WERI-Rb-1 (cell line): ENCODE measurements at places on chromosomes 2 and 18.

DNA sequence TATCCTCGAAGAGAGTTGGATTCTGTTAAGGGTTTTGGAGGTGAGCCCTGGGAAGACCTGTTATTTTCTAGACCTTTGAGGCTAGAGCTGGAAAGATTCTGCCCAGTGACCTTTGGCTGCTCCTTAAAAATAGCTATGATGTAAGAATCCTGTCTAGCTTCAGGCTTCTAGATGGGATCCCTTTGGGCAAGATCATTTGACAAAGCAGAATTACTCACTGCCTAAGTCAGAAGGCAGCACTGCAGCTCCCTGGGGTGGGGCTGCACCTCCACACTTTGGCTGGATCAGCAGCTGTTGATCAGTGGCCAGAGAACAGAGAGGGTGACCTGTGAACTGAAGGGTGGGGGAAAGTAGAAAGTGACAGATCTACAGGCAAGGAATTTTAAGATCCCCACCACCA lies 103.8 kb downstream of the ASAP2 start:
- no peak for DNase-seq

- peak; percentile 69 for DNase-seq
Measured at GRCh38 chr2:37415128-37415820, 70.8 kb downstream of the QPCT start.

DNA sequence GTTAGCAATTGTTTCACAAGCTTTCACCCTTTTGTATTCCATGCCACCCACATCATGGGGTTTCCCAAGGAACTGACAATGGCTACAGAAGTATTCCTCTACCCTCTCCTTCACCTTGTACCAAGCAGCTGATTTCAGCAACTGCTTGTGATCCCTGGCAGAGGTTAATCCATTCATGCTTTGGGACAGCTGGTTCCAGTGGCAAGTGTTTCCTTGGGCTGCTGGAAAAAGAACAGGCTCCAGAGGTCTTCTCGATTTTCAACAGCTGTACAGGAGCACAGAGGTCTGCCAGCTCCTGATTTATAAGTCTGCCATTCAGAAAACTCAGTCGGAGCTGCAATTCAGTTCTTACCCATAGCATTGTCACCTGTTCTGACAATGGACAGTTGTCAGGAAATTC lies 239.2 kb upstream of the CWC22 start:
- no peak for DNase-seq

GRCh38 chr2:119464981-119465380 lies 33.3 kb downstream of the TMEM37 start:
- no peak for DNase-seq

GRCh38 chr18:3713708-3714107 lies 263.7 kb downstream of the TGIF1 start:
- no peak for DNase-seq

DNA sequence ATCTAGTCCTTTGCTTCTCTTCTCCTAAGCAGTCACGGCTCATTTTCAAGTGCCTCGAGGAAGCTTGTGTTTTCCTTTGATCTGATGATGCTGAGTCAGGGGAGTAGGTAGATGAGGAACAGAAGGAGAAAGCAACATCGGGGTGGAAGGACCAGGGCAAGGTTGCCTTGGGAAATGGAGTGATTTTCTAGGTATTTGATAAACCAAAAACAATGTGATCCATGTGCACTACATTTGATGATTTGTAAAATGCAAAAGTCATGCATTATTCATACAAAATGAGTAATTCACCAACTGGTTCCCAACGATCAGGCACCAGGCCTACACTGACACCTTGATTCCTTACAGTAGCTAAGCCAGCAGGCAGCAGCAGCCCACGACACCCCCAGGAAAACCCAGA lies 205.3 kb downstream of the ANAPC1 start:
- no peak for DNase-seq

DNA sequence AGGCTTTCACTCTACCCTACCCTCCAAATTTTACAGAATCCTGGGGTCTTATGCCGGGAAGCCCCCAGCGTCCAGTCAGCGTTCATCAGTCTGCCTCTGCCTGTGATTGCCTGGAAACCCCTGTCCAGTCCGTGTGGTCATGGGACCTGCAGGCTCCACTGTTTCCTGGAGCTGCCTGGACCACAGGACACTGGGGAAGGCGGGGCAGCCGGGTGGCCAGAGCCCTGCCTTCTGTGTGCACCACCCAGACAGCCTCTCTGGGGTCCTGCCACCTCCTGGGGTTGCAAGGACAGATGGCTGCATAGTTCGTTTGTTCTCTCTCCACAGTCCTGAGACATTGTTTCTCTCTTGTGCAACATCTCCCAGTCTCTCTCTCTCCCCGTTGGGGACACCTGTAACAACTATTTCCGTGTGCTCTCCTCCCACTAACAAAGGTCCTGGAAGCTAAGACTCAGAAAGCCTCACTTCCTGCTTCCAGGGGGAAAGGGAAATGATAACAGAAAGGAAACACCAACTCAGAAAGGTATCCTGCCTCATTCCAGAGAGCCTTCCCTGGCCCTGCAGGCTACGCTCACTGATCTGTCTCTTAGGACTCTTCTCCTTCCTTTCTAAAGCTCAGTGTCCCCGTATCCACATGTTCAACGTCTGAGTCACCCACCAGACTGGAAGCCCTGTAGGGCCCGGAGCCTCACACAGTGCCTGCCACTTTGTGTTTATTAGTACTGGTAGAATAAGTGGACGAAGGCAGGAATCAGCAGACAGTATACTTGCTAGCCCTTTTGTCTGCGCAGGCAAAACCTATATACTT lies 192.8 kb upstream of the RAB12 start:
- DNase-seq = no peak

DNA sequence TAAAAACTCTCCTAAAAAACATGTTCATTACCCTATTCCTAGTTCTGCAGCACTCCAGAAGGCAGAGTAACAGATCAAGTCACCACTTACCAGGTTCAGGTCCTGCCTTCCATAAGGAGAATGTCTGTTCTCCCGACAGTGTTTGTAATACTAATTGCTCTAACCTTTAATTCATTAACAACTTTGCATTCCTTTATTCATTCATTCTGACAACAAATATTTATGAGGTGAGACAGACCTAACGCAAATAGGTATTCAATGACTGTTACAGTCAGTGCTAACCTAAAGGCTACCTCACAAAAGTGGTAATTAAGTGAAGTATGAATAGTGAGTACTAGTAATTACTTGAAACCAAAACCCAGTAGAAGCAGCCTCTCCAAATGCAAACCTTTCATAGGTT lies 224.0 kb downstream of the AFF3 start:
- no peak for DNase-seq

GRCh38 chr2:141927536-141927935 lies 203.3 kb downstream of the LRP1B start:
- DNase-seq = no peak

- no peak for DNase-seq
Measured at GRCh38 chr2:210268281-210268680, 43.0 kb upstream of the ACADL start.

- no peak for DNase-seq
Measured at GRCh38 chr2:151302404-151302803, 12.9 kb upstream of the NMI start.

- DNase-seq = no peak
Measured at GRCh38 chr2:185347445-185347844, 391.2 kb upstream of the FSIP2 start.

- no peak for DNase-seq
Measured at GRCh38 chr2:239939736-239940483, 85.2 kb downstream of the NDUFA10 start.

DNA sequence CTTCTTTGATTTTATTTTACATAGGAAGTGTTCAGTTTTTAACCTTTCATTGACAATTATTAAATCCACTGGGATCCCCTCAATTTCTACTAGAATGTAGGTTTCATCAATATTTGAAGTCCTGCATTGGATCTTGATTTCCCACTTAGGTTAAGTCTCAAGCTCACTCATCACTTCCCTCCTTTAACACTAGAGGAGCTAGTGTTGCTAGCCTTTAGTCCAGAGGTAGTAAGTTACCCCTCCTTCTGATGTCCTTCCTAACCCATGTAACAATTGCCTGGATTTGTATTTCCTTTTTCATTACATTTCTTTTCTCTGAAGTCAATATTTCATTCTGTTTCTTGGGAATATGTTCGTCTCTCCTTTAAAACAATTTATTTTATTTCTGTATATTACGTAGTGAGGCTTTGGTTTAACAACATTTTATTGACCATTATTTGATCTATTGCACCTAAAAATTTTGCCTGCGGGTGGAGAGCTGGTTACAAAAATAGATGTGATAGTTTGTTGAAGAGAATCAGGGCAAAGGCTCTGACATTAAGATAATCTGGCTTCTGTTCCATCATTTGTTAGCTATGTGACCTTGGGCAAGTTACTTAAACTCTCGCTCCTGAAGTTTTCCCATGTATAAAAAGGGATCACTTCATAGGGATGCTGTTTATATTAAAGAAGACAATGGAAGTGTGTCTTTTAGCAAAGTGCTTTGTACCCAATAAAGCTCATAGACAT lies 833.0 kb downstream of the SLC4A3 start:
- no peak for DNase-seq

DNA sequence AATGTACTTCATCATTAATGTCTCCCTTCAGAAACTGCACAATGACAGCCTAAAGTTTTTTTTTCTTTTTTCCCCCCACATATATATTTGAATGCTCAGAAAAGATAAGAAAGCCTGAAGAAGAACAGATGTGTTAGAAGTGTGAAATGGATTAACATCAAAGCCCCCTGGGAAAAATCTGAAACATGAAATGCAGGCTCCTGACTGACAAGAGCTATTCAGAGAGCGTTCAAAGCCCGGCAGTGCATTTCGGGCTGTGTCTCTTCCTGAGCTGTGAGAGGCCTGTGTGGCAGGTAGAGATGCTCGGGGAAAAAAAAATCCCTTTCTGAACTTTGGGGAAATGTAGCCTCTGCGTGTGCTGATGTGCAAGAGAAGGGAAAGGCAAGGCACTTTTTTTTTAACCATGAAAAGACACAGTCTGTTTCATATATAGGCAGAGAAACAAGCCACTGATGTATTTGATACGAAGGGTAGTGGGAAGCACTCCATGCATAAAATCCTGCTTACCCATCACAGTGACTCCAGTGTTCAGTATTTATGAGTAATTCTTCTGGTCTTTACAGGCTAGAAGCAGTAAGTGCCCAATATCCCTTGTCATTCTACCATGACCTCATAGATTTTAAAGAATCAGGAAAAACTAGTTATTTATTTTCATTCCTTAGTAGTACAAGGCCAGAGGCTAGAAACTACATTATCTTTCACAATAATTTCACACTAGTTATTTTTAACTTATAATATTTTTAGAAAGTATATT lies 1574.2 kb upstream of the PIK3C3 start:
- no peak for DNase-seq

DNA sequence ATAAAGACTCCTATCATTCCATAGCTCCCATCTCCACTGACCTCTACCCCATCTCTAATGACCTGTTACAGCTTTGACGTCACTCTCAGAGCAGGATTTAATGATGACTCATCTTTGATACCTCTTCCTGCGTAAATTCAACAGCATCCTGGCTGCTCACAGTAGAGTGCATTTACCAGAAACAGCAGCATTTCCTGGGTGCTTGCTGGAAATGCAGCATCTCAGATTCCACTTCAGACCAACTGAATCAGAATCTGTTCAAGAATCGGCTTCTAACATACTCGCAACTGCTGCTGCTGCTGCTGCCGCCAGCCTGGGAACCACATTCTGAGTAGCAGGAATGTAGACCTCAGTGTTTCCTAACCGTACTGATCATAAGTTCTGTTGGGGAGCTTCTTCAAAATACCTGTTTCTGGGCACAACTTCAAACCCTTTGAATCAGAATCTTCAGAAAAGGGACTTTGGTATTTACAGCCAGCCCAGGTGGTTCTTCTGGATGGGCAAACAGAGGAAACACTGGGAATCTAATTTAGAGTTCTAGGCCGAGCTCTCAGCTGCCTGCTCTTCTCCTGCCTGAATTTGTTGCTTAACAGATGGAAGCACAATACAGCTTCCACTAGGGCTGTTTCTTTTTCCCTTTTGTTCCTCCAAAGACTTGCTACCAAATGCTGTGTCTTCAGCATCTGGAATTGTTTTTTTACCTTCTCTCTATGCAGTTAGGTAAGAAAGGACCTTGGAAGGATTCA lies 241.4 kb downstream of the NCKAP5 start:
- DNase-seq = no peak

GRCh38 chr2:191666732-191667131 lies 11.2 kb upstream of the NABP1 start:
- no peak for DNase-seq

GRCh38 chr2:41992671-41993434 lies 55.0 kb upstream of the PKDCC start:
- no peak for DNase-seq

- no peak for DNase-seq
Measured at GRCh38 chr18:79566771-79567431, 112.7 kb upstream of the CTDP1 start.

DNA sequence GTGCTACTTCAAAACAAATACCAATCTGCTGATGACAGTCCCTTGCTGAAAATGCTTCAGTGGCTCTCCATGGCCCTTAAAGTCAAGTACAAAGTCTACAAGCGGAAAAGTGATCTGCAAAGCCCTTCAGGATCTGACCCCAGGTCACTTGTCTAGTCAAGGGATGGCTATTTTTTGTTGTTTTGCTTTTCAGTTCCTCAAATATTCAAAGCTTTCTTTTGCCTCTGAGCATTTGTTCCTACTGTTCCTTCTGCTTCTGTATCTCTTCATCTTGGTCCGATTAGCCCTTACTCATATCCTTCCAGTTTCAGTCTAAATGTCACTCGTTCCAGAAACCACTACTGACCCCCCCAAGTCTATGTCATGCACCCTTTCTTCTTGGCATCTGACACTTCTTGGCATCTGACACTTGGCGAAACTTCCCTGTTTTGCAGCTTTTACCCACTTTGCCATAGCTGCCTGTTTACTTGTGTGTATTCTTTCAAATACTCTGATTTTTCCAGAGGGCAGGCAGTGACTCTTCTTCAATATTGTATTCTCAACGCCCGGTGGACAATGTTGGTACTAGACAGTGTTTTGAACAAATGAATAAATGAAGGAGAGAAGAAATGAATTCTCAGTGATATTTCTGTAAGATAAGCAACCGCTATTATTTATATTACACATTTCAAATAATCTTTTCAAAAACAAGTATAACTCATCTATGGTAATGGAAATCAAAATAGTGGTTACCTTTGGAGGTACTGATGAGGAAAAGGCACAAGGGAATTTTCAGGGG lies 175.9 kb upstream of the FN1 start:
- no peak for DNase-seq

- peak; percentile 42 for DNase-seq
Measured at GRCh38 chr2:172098650-172099471, 3.8 kb downstream of the DLX2 start.

GRCh38 chr2:32926708-32927084 lies 20.1 kb upstream of the LTBP1 start:
- DNase-seq = no peak

GRCh38 chr18:63187791-63188460 lies 131.6 kb downstream of the BCL2 start:
- no peak for DNase-seq

GRCh38 chr2:133644846-133645245 lies 76.6 kb upstream of the NCKAP5 start:
- no peak for DNase-seq
